ENCODE measurements at places on chromosomes 2 and 18.

DNA sequence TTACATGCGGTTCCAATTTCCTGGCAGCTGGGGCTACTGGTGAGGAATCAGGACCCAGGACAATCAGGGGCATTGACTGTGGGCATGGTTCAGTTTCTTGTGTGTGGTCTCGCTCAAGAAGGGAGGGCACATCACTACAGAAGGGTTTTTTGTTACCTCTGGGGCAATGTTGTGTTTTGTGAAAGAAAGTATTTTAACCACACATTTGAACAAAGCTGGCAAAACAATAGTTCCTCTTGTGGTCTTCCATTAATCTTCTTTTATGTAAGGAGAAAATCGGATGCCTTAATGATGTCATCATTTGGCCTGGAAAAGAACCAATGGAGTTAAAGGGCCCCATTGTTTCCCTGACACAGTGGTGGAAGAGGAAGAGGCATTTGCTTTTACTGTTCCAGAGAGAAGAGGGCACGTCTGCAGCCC is 197.4 kb downstream of the SH3BP4 start:
- DNase-seq = no peak

- no peak for DNase-seq
Measured at GRCh38 chr2:23394700-23395099, 9.7 kb downstream of the KLHL29 start.

DNA sequence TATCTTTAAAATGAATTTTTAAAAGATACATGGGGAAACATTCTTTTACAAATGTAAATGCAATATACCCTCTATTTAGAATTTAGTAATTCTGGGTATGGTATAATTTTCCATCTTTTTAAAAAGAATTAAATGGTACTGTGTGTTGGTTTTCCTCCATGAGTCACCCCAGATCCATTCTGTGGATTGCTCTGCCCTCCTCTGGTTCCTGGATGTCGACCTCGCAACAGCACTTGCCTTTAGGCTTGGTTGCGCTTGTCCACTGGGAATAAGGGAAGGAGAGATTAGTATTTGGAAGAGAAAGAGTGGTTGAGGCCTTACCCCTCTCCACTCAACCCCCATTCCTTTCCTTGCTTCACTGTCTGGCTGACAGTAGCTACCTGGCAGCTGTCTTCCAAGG is 90.4 kb downstream of the FTCDNL1 start:
- DNase-seq = no peak

GRCh38 chr2:69272803-69273471 is 114.1 kb downstream of the GFPT1 start:
- no peak for DNase-seq

- DNase-seq = no peak
Measured at GRCh38 chr2:147824620-147825019, 20.2 kb upstream of the ACVR2A start.

GRCh38 chr18:59509481-59510442 is 150.7 kb upstream of the LMAN1 start:
- DNase-seq = no peak

DNA sequence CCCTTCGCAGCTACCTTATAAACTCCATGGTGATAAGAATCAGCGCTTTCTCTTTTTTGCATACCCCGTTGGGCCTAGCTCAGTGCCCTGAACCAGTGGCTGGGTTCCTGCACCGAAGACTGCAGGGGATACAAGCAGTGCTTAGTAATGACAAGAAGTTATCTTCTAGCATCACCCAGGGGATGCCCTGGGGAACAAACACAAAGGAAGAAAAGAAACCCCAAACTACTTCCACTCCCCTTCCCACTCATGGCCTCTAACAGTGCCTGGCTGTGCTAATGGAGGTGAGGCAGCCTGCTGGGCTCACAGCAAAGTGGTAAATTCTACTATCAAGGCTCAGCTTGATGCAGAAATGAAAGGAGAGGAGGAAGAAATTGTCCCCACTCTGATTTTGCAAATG is 314.7 kb downstream of the TXNL1 start:
- no peak for DNase-seq

DNA sequence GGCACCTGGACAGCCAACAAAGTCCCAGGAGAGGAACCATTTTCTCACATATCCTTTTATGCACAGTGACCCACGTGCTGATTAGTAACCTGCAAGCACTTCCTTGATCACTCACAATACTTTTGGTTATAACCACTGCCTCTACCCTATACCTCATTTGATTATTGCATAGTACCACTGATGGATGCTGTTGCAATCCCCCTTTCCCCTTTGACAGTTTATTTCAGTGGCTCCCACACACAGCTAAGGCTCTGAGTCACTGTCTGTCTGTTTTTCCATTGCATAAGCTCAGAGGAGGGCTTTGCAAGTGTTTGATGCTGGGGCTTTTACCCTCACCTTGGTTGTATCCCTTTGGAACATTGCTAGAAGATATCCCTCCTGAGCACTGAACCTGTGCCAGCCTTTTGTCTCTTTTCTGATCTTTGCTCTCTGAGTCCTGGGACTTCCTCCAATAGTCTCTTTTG is 101.7 kb upstream of the RBBP8 start:
- no peak for DNase-seq

GRCh38 chr18:49731860-49732311 is 81.4 kb downstream of the ACAA2 start:
- no peak for DNase-seq

DNA sequence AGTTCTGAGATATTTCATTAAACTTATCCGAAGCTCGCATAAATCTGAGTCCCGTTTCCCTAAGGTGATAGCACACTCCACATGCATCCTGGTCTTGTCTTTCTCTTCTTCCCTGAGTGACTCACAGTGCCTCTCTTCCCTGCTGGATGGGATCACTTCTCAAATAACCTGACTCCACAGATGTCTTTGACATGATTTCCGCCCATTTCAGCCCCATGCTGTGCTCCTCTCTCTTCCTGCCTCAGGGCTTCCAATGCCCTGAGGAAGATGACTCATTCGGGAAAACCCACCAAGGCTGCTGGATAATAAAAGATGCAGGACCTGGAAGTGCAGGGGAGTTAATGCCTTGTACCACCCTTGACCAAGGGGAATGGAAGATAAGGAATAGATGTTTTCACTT is 441.7 kb upstream of the SOX11 start:
- no peak for DNase-seq

- no peak for DNase-seq
Measured at GRCh38 chr2:148557844-148558436, 86.6 kb upstream of the EPC2 start.

DNA sequence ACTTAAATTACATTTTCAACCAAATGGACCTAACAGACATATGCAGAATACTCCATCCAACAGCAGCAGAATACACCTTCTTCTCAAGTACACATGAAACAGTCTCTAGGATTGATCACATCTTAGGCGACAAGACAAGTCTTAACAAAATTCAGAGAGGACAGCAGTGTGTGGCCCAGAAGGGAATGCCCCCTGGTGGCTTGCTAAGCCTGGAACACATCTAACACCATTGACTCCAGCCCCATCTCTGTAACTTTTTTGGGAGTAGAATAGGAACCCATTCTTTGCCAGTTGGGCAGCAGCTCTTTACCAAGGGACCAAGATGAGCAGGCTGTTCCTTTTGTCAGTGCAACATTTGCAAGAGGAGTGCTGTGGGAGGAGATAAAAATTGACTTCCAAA is 249.9 kb downstream of the PLCL1 start:
- DNase-seq = peak; percentile 44

DNA sequence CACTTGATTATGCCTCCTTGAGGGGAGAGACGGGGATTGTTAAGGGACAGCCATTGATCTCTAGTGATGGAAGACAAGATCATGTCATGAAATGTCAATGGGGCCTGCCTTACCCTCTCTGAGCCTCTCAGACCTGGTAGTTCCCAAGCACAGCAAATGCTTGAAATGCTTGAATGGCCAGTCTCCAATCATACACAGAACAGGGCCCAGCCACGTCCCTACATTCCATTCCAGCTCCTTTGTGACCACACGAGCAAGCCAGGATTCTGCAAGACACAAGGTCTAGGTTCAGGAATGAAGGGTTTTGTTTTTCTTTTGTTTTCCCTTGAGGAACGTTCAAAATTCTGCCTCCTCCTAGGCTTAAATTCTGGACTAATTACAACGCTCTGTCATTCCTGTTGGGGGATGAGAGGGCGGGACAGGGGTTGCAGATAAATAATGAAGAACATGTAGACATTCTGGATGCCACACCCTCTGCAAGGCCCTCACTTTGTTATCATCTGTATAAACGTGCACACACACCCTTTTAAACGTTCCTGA is 98.1 kb upstream of the YPEL5 start:
- DNase-seq = no peak

- no peak for DNase-seq
Measured at GRCh38 chr2:41187376-41188122, 735.7 kb upstream of the SLC8A1 start.

- no peak for DNase-seq
Measured at GRCh38 chr2:42087857-42088195, 40.0 kb downstream of the PKDCC start.

- no peak for DNase-seq
Measured at GRCh38 chr2:28394331-28394877, 1.7 kb downstream of the FOSL2 start.

- no peak for DNase-seq
Measured at GRCh38 chr2:232245111-232245510, 133.4 kb upstream of the ALPP start.

DNA sequence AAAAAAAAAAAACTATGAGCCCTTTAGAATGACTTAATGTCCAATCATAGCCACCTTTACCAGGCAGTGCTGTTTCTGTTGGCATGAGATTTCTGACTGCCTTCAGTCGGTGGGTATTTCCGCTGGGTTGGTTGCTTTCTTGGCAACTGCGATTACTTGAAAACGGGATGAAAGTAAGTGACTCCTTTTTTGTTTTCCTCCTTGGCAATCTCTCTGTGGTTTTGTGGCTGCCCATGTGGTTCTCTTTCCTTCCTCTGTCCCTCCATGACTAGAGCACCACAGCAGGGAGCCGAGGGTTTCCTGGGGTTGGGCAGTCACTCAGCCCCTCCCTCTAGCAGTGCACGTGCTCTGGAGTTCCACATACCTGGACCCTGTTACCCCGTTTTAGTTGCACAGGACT is 112.1 kb downstream of the KLHL29 start:
- DNase-seq = peak; percentile 5

- DNase-seq = no peak
Measured at GRCh38 chr2:102037681-102038080, 45.9 kb downstream of the IL1R2 start.

- no peak for DNase-seq
Measured at GRCh38 chr2:64581018-64581417, 56.9 kb downstream of the AFTPH start.

DNA sequence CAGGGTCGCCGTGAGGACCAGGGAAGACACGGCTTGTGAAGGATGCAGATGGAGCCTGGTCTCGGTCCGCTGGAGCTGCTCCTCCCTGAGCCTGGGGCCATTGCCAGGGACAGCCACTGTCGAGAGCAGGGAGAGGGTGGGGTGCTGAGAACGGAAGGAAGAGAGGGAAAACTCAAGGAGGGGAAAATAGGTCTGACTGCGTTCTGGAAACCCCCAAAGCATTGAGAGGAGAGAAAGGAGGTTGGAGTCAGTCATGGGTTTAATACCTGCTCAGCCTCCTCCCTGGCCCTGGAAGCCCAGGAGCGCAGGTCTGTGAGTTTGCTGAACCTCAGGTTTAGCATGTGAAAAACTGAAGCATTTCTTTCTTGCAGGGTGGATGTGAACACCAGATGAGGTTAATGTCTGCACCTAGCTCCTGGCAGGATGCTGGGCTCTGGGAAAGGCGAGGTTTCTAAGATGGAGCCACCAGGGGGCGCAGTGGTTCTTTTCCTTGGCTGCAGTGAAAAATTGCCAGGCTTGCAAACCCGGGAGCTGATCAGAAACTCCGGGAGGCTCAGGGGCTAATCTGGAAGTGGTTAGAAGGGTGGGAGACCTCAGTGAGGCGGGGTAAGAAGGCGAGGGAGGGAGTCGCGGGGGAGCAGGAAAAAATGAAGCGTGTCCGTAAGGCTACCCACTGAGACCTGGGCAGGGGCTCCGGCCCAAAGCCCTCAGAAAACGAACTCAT is 33.6 kb upstream of the RNF149 start:
- DNase-seq = peak; percentile 63

GRCh38 chr2:49796266-49796665 is 642.0 kb upstream of the FSHR start:
- DNase-seq = no peak

DNA sequence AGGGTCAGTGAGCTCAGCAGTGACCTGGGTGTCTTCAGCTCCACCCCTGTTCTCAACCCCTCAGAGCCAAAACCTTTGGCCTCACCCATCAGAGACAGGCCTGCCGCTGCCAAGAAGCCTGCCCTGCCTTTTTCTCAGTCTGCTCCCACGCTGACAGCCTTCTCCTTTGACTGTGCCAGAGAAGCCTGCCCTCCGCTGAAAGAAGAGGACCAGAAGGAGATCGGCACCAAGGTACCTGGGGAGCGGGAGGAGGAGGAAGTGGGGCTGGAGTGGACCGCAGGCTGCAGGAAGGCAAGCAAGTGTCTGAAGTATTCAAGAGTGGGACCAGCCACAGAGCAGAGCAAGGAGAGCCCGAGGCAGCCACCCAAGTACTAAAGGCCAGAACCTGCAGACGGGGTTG is 33.2 kb downstream of the TOGARAM2 start:
- no peak for DNase-seq

- no peak for DNase-seq
Measured at GRCh38 chr2:6362671-6363450, 502.8 kb downstream of the CMPK2 start.

- DNase-seq = no peak
Measured at GRCh38 chr2:29601321-29601720, 320.1 kb downstream of the ALK start.

- DNase-seq = no peak
Measured at GRCh38 chr2:50987616-50988313, 44.2 kb downstream of the NRXN1 start.

GRCh38 chr2:101330253-101330933 is 21.9 kb upstream of the RNF149 start:
- peak; percentile 43 for DNase-seq

- DNase-seq = no peak
Measured at GRCh38 chr18:48548011-48548771, 9.4 kb downstream of the CTIF start.

DNA sequence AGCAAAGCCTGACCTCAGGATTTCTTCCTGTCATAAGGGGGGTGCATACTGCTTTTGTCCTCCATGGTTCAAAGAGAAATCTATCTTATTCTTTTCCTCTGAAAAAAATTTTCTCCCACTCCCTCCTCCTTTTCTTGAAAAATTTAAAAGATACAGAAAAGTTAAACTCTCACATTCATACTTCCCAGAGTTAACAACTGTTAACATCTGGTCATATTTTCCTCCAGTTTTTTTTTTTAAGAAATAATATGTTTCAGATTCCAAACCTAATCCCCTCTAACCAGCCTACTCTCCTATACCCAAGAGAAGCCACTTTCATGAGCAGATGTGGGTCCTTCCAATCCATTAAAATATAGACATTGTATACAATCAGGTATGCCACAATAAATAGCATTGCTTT is 378.9 kb upstream of the HNRNPA3 start:
- no peak for DNase-seq

DNA sequence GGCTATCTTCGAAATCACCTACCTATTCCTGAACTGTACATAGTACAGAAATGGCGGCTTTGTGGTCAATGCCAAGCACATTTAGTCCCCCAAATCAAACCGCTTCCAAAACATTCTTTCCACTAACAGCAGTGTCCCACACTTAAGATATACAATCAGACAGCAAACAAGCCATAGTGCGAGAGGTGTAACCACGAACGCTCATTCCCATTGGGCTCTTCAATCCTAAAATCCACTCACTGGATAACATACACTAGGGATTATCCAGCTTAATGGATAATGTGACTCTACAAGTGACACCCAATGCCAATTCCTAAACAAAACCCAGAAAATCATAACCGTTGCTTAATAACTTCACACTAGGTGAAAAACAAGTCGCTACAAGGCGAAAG is 2.0 kb downstream of the XPO1 start:
- peak; percentile 15 for DNase-seq
